ENCODE measurements at places on chromosomes 3 and 15.

- DNase-seq = no peak
Observed at GRCh38 chr3:182936918-182937285, 43.4 kb downstream of the DCUN1D1 start.

- no peak for DNase-seq
Observed at GRCh38 chr15:66644869-66645268, 57.2 kb upstream of the SMAD6 start.

GRCh38 chr3:114241262-114241661 is 3.9 kb upstream of the ZNF80 start:
- DNase-seq = no peak

DNA sequence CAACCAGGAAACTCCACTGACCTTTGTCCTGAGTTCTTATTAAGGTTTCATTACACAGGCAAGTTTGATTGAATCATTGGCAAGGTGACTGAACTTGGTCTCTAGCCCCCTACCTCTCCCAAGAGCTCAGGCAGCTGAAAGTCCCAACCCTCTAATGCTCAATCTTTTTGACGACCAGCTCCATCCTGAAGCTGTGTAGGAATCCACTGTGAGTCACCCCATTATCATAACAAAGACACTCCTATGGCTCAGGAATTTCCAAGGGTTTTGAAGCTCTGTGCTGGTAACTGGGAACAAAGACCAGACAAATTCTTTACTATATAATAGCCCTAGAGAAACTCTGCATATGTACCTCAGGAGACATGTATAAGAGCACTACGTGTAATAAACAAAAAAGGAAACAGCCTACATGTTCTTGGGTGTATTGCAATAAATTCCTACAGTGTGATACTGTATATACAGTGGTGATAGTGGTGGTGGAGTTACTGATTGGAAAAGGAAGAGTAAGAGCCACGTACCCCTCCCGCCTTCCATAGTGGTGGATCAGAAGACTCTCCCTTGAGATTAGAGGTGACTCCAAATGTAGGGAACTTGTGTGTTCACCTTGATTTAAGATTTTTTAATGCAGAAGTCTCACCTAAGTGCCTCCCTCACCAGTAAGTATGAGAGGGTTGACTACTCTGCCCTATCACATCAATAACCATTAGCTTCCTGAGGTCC is 116.6 kb downstream of the ST8SIA2 start:
- no peak for DNase-seq

- no peak for DNase-seq
Observed at GRCh38 chr3:66107855-66108254, 69.1 kb upstream of the MAGI1 start.

DNA sequence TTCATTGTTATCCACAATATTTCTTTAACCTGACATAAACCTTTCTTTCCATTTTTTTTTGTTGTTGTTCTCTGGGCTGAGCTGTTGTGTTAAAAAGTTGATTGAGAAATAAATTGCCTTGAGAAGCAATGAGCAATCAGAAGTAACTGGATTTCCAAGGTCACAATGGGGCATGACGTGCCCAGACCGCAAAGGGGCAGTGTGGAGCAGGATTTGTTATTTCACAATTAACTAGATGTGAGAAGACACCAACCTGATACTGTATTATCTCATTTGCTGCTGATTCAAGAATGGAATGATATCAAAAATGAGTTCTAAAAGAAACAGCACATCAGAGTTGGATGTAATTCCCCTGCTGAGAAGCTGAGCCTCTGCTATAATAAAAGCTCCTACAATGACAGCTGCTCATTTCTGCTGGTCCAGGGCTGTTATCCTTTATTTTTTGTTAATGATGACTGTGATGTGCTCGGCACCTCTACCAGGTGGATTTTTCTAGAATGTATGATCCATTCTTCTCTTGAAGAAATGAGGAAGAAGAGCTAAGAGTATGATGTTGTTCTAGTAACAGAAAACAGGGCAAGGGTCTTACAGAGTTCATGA is 28.1 kb downstream of the CPNE4 start:
- DNase-seq = no peak

DNA sequence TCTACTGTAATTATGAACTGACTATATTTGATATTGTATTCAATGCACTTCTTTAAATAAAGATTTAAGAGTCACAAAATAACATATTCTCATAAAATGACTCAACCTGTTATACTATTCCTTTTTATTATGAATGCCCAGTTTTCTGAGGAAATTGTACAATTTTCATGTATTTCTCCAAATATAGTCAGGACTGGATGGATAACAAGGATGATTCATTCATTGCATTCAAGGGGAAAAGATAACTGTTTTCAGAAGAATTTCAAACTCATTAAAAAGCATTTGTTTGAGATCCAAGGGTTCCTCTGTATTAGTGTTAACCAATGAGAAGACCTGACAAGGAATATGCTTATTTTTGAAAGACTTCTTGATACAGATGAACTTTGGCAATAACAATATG is 163.7 kb downstream of the MEIS2 start:
- DNase-seq = no peak

- no peak for DNase-seq
Observed at GRCh38 chr3:107817076-107817475, 273.8 kb downstream of the CD47 start.

GRCh38 chr3:44913868-44914468 is 39.6 kb downstream of the TGM4 start:
- peak; percentile 47 for DNase-seq

DNA sequence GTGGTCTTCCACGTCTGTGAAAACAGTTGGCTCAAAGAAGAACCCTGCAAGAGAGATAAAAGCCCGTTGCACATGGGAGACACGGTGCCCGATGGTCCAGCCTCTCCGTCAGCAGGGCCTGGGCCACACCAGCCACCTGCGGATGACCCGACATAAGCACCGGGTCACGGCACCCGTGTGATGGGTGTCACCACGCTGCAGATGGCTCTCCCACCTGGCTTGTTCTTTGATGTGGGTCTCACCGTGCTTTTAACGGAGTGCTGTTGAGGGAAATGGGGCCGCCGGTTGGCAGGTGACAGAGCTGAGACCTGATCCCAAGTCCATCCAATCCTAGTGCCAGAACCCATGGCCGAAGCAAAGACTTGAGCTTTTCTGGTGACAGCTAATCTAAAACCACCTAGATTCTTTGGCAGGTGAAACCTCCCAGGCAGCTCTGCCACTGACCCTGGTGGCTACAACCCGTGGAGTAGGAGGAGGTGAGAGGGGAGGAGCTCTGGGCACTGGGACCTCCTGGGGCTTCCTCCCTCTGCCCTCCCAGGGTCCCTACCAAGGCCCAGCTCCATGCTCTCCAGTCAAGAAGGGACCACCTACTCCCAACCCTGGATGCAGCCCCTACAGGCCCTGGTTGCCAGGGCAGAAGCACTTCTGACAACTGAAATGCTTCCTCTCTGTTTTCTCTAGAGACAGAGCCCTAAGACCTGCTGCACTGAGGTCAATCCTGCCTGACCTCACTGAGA is 23.4 kb upstream of the SLC41A3 start:
- DNase-seq = no peak

DNA sequence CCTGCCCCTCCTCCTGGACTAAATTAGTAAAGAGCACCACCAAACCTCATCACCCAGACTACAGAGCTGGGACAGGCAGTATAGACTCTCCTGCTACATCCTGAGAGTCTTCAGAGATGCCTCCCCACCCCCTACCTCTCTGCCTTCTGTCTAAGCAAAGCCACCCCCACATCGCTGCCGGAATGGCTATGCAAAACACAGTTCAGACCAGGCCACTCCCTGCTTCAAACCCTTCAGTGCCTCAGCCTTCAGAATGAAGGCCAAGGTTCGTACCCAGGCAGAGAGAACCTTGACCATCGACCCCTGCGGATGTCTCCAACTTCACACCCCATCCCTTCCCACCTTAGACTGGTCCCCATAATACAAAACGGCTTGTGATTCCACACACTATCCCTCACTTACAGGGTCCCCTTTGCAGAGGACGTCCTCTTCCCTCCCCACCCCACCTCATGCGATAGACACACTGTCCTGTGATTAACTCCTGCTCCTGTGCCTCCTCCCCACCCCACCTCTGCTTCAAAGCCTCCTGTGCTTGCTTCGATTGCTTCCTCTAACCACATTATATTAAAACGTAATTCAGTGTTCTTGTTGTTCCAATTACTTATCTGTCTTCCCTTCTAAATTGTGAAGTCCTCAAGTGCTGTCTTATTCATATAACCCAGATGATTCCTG is 175.3 kb downstream of the UACA start:
- no peak for DNase-seq

GRCh38 chr3:179299999-179300613 is 22.7 kb upstream of the ZNF639 start:
- no peak for DNase-seq

- DNase-seq = no peak
Observed at GRCh38 chr3:122232485-122232884, 49.0 kb downstream of the CASR start.

- DNase-seq = no peak
Observed at GRCh38 chr3:69079269-69080159, 651 bp downstream of the UBA3 start.

GRCh38 chr15:66114863-66115425 is 138.6 kb downstream of the MEGF11 start:
- no peak for DNase-seq
